Right ventricle myocardium superior (tissue), 1 donor: ENCODE measurements at places on chromosomes 11 and 22. TPM values are rescaled to one million over a fixed set of nuclear protein-coding genes. Genes with fewer than 3 reads are reported as not detected.

DKK3 gene
- 520 TPM for total RNA-seq

RRP7A gene
- total RNA-seq, result 14.3 TPM

BAIAP2L2 gene
- total RNA-seq, result 0.24 TPM

- DNase-seq, result no peak
These were observed 82.3 kb downstream of the TRIM29 start for GRCh38 chr11:120055646-120056045.

DNA sequence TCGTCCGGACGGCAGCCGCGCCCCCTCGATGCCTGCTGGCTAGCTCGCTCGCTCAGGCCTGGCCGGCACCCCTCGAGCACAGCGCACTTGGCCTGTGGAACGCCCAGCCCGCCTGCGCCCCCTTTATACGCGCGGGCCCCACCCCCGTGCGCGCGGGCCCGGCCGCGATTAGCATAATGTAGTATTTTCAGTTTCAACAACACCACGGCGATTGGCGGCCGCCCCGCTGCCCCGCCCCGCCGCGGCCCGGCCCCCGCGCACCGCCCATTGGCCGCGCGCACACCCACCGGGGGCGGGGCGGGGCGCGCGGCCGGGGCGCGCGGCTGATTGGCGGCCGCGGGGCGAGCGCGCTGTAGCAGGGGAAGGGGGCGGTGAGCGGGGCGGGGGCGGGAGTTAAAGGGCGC is at the start of gene CDKN1C:
CDKN1C (minus strand) TSS at position 98 of the 404 bp plus-strand sequence. CDS start 319 bp downstream, outside the sequence.
- peak; percentile 94 for DNase-seq

DNA sequence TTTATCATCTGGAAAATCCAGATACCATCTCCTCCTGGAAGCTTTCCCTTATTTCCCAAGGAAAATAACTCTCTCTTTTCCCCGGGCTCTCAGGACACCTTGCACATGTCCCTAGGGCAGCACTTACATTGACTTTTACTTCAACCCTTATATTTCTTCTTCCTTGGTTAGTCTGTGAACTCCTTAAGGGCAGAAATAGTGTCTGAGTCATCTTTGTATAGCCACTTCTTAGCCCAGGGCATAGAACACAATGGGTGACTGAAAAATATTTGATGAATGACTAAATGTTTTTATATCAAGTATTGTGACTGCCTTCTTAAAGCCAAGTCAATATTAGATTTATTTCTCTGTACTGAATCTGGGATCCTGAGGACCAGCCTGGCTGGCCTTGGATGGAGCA is 45.4 kb upstream of the MYOD1 start:
- no peak for DNase-seq

DNA sequence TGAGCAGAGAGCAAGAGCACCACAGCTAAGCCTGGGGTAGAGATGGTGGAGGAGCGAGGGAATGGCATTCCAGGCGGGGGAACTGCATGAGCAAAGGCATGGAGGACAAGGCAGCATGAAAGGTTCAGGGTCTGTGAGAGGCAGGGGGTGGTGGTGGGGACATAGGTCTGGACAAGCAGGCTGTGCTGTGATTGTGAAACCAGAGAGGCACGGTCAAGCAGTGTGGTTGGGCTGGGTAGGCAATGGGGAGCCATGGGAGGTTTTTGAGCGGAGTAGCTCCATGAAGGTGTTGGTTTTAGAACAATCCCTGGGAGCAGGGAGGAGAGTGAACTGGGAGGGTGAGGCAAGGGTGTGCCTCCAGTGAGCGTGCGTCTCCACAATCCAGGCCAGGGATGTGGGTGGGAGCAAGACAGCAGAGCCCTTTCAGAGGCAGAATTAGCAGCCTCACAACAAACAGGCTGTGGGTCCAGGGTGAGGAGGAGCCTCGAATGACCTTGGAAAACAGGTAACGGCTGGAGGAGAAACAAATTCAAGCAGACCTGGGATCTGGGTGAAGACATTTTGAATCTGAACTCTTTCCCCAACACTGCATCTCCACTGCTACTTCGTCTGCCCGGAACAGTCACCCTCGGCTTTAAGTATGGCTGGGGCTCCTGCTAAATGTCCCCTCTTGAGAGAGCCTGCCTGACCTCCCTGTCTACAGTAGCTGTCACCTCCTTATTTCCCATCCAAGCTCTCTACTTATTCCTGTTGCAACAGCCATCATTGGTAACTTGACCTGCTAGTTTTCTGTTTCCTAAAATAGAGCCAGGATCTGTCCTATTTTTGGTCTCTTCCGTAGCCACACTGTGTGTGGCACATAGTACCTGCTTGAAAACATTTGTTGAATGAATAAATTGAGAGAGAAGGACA is 27.0 kb upstream of the TSPAN18 start:
- DNase-seq, result no peak
